ENCODE measurements at places on chromosomes 4 and X.

GRCh38 chr4:184616633-184617551, 32.4 kb downstream of the CASP3 start:
- no peak for DNase-seq

DNA sequence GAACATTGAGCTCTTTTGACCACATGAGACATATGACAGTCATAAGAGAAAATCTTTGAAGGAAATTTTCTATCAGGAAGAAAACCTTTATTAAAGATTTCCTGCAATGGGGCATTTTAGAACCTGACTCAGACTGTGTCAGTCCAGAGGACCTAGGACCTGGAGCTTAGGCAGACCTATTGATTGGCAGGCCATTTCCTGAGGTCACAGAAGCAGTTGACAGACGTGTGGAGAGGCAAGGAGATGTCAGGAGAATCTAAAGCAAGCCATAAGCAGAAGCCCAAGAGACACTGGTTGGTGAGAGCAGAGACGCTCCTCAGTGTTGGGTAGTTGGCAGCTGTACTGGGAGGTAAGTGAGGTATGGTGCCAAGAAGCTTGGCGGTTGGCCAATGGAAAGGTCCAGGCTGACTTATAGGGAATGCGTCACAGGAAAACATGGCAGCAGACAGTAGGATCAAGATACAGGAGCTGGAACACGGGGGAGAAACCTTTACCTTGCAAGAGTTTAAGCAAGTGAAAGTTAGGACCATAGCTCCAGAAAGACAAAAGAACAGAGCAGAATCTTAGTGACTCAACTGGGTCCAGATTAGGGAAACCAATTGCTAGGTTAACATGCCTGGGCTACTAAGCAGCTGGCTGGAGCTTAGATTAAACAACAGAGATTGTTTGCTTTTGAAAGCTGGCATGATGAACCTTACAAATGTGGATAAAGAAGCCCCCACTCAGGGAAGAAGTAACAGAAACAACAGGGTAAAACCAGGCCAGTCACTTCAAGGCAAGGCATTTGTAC, 18.6 kb downstream of the PALLD start:
- no peak for DNase-seq

DNA sequence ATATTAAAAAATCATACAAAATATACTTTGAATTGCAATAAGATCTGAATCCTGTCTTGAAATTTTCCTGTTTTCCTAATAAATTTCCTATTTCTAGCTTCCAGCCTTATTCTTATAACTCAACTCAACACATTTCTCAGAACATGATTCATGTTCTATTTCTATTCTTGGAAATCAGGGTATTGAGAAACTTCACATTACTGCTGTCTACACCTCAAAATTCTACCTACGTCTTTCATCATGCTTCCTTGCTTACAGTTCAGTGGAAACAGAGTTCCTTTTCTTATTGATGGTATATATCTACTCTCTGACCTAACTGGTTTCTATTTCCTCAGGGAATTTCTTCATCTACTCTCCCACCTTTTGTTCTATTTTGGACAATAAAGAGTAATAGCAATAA, 2139.0 kb downstream of the ARAP2 start:
- DNase-seq, result no peak

DNA sequence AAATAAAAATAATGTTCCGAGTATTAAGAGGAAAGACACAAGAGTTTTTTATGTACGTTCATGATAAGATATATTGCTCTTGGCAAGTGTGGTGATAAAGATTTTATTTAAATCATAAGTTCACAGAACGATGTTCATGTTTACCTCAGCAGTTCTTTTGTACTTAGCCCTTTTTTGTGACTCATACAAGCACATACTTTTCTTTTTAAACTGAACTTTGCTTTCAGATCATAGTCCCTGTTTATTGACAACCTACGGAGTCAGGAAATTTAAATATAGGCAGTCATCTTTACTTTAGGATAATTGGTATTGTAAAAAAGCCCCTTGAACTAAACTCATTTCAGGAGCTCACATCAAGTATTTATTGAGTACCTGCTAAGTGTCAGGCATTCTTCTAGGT, 1.3 kb upstream of the CTSO start:
- DNase-seq, result no peak

DNA sequence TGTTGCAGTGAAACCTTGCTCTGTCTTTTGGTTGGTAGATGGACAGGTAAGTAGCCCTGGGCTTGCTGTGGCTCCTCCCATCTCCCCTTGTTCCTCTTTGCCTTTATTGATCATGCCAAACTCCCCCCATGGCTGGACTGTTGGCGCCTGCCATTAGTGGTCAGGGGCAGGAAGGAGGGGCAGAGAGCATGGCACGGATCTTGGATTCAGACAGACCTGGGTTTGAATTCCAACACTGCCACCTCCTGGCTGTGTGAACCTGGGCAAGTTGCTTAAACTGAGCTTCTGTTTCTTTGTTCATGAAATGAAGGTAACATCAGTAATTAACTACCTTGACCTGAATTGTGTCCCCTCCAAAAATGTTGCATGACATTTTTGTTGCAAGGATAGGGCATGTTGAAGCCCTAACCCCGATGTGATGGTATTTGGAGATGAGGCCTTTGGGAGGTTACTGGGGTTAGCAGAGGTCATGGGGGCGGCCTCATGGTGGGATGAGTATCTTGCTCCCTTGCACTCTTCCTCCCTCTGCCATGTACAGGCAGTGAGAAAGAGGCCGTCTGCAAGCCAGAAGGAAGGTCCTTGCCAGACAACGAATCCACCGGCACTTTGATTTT, 6.0 kb downstream of the SLC2A9 start:
- DNase-seq, result peak; percentile 53

DNA sequence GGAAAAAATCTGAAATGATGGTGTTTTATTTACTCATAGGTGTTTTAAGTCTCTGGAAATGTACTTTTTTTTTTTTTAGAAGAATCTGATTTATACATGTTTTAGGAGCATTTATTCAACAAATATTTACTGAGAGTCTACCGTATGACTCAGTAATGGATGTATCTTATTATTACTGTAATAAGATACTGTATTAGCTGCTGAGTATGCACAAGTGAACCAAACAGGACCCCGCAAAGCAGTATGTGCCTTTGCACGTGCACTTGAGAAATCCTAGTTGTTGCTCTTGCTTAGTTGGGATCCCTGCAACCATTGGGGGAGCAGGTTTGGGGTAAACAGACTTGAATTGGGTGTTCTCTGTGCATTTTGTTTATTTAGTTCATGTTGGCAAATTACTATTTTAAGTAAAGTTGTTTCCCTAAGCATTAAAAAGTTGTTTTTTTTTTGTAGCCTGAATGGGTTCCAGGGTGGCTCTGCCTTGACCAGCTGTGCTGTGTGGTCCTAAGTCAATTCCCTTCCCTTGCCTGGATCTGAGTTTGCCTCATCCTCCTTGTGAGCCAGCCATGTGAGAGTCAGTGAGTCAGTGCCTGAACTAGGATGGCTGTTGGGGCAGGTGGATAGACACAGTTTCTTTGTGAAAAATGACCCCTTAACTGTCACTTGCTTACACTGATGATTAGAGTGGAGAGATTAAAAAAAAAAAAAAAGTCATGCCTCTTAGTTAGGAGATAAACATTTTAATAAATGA, 27.7 kb downstream of the DCUN1D4 start:
- no peak for DNase-seq

GRCh38 chrX:154534526-154535322, 11.9 kb downstream of the G6PD start:
- peak; percentile 90 for DNase-seq

DNA sequence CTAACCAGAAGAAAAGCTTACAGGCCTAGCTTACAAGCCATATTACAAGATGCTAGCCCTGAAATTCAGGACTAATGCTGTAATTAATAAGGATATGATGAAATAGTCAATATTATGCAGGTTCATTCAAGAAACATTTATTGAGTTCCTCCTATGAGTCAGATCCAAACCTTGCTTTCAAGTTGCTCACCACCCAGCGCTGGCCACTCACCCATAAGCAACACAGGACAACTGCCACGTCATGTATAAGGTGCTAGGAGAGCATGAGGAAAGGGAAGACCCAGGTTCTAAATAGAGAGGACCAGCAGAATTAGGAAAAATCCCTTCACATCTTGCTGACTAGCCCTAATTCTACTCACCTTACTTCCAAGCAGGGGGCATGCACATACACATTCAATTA, 23.3 kb downstream of the MAML3 start:
- DNase-seq, result peak; percentile 13

DNA sequence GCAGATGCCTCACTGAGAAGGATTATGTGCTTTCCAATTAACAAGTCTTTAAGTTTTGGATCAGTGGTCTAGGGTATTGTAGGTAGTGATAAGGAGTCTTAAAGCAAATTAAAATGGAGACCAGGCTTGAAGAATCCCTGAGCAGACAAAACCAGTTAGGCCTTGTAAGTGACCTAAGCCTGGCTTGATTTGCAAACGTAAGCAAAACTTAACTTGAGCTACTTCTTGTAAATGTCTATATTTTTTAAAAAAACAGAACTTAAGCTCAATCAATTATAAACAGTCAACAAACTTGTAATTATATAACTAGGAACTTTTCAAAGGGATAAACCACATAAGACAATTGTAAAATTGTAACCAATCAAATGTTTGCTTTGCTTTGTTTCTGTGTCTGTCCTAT, 72.7 kb upstream of the NALF2 start:
- no peak for DNase-seq

- DNase-seq, result no peak
Measured at GRCh38 chrX:107701493-107702121, 73.3 kb downstream of the PRPS1 start.

DNA sequence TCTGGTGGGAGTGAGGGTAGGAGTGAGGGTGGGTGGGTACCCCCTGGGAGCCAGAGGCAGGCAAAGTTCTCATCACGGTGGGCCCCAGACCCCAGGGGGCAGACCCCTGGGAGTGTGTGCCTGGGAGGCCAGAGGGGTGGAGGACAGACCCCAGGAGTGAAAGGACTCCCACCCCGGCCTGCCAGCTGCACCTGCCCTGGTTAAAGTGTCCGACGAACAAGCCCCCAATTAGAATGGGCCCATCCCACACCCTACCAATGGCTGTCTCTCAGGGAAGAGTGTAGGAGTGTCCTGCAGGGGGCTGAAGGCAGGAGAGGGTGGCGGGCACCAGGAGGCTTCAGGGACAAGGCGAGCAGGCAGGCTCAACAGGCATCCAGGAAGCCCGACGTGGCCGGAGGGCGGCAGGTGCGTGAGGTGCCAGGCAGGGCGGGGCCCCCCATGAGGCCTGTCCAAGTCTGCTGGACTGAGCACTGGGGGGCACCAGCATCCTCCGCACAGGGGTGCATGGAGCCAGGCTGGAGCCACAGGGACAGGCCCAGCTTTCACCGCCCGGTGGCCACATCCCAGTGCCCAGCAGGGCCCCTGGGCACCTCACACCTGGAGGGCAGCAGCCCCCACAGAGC, 8.7 kb downstream of the PDE6B start:
- DNase-seq, result no peak

GRCh38 chr4:120771907-120772306, 150.6 kb downstream of the PRDM5 start:
- DNase-seq, result no peak

- DNase-seq, result no peak
Measured at GRCh38 chrX:135009838-135010237, 12.5 kb downstream of the RTL8B start.

DNA sequence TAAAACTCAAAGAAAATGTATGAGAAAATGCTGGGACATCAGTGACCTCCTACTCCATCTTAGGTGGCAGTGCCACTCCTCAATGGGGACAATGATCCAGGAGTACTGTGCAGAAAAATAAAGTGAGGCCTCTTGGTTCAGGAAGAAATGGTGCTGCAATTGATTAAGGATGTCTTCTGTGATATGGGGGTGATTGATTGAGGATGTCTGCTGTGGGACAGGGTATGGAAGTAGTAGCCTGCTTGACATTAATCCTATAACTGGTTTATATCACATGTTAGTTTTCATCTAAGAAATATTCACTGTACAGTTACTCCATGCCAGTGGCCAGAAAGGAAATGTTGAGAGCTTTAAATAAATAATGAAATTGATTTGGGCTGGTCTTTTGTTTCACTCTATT, 20.5 kb downstream of the OTOP1 start:
- DNase-seq, result no peak

- DNase-seq, result no peak
Measured at GRCh38 chrX:102976286-102976685, 39.2 kb downstream of the RAB40AL start.

GRCh38 chrX:11558972-11559371, 106.7 kb downstream of the ARHGAP6 start:
- peak; percentile 61 for DNase-seq

GRCh38 chrX:133726211-133726630, 259.2 kb downstream of the GPC3 start:
- no peak for DNase-seq

DNA sequence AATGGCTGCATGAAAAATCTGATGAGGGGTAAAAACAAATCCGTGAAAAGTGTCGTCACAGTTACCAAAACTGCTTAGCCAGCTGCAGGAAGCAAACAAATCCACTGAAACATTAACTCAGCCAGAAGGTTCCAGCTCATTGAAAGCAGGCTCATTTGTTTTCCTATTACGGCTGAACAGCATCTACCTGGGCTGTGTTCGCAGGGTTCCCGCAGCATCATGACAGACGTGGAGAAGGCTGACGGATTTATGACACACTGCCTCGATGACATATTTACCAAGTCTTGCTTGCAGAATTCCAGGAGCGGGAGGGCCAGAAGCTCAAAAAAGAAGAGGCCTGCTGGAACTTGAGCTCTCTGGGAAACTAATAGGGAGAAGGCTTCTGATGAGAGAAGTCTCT, 781.1 kb downstream of the RAB28 start:
- no peak for DNase-seq

- DNase-seq, result no peak
Measured at GRCh38 chr4:130600706-130601105, 1504.8 kb downstream of the C4orf33 start.

- DNase-seq, result peak; percentile 11
Measured at GRCh38 chrX:53000447-53001135, 42.3 kb upstream of the FAM156A start.

DNA sequence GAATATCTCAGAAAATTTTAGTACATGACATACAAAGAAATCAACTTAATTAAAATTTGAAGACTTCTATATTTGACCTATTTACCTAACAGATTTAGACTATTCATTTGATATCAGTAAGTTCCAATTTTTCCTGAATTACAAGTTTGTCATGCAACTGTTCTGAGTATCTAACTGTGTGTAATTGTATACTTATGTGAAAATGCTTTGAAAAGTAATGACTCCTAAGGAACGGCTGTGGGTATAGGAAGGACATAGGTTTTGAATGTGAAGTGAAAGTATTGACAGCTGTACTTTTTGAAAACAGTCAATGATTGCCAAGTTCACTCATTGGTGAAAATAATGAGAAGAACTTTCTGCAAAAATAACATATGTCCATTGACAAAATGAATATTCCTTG, 2.9 kb downstream of the GRIA2 start:
- no peak for DNase-seq

DNA sequence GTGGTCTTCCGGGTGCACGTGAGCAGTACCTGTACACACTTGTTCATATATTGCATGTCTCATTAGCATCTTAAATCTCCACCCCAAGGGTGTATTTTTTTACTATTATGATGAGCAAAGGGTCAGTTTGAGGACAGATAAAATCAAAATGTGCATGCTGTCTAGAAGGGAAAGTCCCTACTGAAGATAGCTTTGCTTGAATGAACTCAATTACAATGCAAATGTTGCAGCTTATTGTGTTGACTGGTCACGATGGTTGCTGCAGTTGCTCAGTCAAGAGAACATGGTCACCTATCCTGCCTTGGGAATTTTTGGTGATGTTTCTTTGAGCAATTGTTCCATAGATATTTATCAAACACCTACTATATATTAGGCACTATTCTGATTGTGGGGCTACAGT, 103.8 kb upstream of the MID1IP1 start:
- no peak for DNase-seq
